ENCODE measurements at places on chromosomes 3 and 15.

GRCh38 chr15:33292717-33293307 is 18.0 kb upstream of the RYR3 start:
- no peak for DNase-seq

- no peak for DNase-seq
Measured at GRCh38 chr3:32859604-32860237, 41.9 kb downstream of the TRIM71 start.

GRCh38 chr15:96736384-96736783 is 405.9 kb downstream of the NR2F2 start:
- no peak for DNase-seq

DNA sequence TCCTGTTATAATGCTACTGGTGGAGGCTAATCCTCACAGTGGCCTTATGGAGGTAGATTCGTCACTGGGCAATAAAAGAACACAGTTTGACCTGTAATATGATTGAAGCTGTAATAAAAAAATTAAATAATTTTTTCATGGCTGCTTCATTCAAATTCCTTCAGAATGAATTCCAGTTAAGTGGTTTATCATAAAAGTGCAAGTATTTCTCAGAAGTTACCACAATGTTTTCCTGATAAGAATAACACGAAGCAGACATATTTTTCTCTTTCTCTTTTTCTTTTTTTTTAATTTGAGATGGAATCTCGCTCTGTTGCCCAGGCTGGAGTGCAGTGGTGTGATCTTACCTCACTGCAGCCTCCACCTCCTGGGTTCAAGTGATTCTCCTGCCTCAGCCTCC is 15.6 kb downstream of the B4GALT4 start:
- DNase-seq = no peak

DNA sequence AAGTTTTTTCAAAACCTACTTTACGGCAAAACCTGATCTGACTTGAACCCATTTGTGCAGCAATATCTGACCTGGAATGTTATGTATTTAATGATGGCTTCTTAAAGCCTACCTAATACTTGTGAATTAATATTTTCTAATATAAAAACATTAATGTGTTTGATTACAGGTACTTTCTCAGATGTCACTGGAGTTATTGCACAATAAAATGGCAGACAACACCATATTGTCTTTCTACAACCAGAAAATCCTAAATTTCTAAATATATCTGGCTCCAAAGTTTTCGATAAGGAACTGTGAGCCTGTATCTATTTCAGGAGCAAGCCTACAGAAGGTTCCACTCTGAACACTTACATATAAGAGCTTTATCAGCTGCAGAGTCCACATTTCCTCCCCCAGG is 184.5 kb downstream of the ATP8B4 start:
- DNase-seq = no peak

DNA sequence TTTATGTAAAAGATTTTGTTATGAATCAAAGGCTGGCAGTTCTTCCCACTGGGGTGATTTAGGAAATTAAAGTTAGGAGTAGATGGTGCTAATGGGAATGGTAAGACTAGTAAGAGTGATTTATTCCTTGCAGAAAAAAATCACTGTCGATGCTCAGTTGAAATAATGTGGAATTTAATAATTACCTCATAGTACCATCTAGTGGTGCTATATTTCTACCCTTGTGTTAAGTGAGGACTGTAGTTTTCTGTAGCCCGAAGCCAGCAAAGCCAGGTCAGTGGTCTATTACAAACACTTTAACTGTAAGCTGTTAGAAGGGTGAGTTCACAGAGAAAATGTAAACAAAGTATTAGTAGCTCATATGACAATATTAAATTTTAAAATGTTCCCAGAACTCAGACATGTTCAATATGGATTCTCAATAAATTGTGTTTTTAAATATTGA is 39.5 kb upstream of the GOLGA8J start:
- no peak for DNase-seq

GRCh38 chr3:36944641-36945270 is at the start of gene TRANK1:
TSS of gene TRANK1 (minus strand) at chr3:36945054. CDS start at chr3:36944809, 245 bp downstream.
- DNase-seq = peak; percentile 62

DNA sequence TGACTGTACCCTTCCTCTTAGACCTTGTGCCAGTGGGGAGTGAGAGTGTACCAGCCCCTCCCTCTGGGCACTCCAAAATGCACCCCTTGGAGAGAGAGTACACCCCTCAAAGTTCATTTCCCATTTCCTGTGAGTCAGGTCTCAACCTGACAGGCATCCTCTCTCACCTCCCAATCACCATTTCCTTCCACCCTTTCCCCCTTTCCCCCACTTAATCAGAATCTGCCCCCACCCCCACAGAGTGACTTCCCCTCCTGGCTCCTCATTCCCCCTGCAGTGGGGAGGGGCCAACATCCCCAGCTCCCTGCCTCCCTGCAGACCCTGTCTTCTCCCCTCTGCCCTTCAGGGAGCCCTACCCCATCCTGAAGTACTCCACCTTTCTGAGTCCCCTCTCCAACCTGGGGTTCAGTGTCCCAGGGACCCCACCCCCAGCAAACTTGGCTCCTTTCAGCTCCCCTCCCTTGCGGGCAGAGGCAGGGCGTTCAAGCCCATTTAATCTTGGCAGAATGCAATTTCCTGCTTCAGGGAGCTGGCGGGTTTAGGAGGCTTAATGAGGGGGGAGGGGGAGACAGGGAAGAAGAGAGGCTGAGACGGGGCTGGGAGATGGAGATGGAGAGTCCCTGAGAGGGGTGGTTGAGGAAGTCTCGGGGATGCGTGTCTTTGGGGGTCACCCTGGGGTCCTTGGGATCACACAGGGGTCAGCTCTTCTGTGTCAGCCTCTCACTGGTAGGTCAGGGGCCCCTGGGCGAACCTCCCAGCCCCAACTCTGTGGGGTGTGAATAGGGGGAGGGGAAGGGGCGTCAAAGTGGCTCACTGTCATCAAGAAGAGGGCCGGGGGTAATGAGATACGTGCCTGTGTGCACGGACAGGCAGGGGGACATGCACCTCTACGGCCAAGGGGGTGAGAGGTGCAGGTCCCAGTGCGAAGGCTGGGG is 16.6 kb upstream of the SEMA3F start:
- DNase-seq = no peak

DNA sequence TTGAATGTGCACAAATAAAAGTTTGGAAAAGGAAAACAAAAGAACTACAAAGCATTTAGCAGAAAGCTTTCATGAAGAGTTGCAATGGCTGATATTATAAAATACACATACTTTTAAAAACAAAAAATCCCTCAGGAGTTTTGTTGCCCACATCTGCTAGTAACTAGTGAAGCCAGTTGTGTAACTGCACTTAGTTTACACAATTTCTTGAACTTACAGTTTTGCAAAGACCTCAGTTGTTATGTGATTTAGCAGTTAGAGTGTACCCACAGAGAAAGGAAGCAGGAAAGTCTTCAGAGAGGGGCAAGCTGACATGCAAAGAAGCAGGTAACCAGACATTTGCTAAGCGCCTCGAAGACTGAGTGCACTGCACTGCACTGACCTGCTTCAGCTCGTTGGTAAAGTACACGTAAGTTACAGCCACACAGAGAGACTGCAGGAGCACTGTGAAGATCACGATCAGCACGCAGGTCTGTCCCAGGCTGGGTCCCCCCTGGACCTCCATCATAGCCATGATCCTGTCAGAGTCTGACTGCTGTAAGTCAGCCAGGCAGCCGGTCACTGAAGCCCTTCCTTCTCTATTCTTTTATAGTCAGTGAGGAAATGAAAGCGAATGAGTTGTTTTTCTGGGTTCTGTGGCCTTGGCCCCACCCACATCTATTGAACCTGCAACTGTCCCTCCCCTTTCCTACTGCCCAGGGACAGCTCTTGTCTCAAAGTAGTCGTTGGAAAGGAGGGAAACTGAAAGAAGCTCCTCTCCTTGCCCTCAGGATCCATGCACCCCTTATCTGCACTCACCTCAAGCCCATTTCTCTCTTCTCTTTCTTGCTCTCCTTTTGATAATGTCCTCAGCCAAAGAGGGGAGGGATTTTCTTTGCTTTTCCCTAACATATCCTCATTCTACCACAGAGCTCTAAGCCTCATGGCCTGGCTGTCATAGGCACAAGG is at the start of gene TNFSF10:
Gene TNFSF10 (minus strand): TSS at position 560 of the 948 bp plus-strand sequence. CDS start 46 bp downstream, at position 514.
- peak; percentile 16 for DNase-seq

DNA sequence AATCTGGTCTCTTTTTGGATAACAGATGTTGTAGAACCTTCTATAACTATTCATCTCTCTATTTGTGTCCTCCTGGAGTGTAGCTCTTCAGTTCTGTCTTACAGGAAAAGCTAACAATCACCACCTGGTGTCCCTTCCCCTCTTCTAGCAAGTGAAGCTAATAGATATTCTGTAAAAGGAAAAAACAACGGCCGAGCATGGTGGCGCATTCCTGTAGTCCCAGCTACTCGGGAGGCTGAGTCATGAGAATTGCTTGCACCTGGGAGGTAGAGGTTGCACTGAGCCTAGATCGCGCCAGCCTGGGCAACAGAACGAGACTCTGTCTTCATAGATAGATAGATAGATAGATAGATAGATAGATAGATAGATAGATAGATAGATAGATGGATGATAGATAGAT is 779.4 kb downstream of the TUSC7 start:
- no peak for DNase-seq

DNA sequence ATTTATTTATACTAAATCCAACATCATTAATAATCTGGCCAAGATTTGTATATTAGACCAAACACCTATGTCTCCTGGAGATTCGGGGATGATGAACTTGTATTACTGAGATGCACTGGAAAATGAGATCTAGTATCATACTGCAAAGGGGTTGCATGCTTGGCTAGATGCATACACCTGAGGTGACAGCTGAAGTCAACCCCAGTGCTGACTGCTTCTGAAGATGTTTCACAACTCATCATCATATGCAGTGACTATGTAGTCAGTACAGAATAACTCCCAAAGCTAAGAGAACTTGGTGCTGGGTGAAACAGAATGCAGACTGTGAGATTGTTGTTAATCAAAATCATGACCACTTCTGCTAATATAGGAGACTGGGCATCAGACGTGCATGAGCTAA is 1114.2 kb downstream of the NSUN3 start:
- no peak for DNase-seq

GRCh38 chr15:93298901-93299300 is 209.9 kb upstream of the RGMA start:
- no peak for DNase-seq

DNA sequence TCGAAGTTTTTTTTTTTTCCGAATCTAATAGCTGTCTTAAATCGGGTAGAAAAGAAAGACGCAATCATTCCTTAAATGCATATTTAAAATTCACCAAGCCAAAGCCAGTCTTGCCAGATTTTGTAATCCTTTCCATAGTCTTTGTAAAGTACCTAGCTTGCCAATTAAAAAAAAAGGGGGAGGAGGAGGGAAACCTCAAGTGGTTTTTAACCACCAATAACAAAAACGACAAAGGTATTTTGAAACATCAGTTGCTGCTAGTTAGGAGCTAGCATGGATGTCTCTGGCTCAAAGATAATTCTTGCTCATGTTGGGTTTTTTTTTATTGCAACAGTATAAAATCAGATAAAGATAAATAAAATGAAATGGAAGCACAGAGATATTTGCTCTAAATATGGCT is 187.9 kb downstream of the MECOM start:
- no peak for DNase-seq

DNA sequence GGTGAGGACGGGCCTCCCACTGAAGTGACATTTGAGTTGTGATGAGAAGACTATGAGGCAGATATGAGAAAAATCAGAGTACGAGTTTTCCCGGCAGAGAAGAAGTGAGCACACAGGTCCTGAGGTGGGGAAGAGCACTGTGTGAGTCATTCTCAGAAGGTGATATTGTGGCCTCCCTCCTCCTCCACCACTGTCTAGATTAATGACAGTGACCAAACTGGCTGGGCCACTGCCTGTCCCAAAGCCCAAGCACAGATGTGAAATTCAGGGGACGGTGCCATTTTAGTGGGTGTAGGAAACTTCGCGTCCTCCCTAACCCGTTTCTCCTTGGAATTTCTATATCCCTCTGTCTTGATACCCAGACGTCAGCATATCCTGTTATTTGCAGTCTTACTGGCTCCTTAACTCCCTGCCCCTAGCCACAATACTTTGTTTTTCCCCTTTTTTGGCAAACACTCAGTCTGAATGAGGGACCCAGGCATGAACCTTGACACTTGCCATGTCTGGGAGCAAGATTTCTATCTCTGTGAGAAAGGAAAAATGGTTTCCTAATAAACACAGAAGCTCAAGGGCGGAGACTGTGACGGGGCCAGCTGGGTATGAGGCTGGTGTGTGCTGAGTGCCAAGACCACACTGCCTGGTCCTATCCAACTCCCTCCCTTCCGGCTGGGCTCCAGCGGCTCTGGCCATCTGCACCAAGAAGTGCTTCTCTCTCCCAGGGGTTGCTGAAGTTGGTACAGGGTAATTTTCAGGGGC is 15.2 kb downstream of the PRICKLE2 start:
- no peak for DNase-seq

- no peak for DNase-seq
Measured at GRCh38 chr3:39501968-39502837, 34.7 kb downstream of the MOBP start.

- DNase-seq = no peak
Measured at GRCh38 chr3:13513051-13513912, 33.2 kb downstream of the HDAC11 start.

DNA sequence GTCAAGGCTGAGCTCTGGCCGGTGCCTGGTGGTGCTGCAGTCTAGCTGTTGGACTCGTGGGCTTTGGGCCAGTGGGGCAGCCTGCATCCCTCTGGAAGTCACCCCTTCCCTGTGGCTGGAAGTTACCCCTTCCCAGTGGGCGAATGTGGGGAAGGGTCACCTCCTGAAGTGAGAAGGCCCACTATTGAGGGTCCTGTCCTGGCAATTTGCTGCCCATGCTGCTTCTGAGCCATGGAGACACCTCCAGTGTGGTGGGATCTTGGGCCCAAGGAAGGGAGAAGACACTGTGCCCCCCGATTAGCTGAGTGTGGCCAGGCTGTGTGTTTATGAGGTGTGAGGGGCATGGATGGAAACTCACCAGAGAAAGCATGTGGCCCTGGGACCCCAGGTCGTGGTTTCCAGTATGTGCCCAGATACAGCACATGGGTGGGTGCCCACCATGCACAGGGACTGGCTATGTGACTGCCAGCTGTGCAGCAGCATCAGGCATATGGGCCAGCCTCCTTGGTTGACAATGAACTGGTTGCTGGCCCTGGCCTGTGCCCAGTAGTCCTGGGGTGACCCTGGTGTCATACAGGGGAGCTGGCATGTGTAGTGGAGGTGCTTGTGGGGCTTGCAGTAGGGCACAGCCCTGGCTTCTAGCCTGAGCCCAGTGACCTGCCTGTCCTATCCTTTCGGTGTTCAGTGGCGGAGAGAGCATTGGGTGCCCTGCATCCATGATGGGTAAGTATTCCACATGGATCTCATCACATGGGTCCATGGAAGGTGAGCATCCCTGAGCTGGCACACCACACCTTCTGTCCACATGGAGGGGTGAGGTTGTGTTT is 221.2 kb downstream of the SNRPN start:
- DNase-seq = no peak
